ENCODE measurements at places on chromosomes 7 and 10.
A peak's percentile ranks its signal among the peaks of the same experiment; 100 is the strongest.

DNA sequence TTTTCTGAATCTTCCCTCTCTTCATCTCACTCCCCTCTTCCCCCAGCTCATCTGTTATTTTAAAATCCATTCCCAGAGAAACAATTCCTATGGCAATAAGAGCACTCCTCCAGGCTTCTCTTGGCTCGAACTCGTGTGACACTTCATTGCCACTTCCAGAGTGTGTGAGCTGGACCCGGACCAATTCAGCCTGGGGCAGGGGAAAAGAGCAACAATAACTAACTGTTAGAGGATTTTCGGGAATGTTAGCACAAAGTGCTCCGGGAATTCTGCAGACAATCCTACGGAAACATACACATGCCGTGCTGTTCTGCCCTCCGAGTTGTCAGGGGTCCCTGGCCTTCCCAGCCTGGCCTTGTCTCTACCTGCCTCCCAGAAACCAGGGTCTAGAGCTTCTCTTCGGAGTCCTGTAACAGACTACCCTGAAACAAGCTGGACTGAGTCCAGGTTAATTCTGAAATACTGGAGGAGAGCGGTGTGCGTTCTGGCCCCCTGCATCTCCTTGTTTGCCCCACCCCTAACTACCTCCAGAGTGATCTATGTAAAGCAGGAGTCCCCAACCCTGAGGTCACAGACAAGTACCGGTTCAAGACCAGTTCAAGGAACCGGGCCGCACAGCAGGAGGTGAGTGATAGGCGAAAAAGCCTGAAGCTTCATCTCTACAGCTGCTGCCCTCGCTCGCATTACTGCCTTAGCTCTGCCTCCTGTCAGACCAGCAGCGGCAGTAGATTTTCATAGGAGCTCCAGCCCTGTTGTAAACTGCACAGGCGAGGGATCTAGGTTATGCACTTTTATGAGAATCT lies 11.3 kb downstream of the COL26A1 start:
- no peak for DNase-seq

DNA sequence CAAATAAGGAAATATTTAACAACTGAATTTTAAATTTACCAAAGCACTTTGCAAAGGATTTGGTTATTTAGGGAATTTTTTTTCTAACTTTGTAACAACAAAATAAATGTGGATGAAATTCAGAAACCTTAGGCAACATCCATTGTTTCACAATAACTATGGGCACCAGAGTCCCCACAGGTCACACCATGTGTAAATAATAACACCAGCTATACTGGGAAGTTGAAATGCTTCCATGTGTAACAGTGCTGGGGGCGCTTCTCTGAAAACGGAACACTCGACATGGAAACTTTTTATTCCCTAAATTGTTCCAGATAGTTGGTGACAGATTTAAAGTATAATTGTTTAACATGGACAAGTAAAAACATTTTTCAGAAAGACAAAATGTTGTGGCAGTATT lies 818.6 kb downstream of the TNS3 start:
- DNase-seq: no peak

DNA sequence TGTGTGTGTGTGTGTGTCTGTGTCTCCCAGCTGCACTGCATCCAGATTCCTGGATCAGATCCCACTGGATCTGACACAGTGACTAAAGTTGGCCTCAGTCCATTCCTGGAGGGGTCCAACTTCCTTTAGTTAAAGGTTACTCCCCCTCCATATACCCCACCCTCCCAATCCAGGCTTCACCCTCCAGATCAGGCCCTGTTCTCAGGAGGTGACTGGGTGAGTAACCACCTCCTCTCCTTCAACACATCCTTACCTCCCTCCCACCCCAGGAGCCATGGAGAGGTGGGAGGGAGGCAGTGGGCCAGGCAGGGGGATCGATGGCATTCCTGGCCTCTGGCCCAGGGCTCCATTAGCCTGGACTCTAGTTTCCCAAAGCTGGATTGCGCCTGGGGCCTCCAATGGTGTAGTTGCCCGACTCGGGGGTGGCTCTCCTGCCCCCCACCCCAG lies 11.3 kb downstream of the KCNIP2 start:
- DNase-seq: no peak

- no peak for DNase-seq
These were observed 99.8 kb downstream of the CCDC71L start for GRCh38 chr7:106561151-106561550.

DNA sequence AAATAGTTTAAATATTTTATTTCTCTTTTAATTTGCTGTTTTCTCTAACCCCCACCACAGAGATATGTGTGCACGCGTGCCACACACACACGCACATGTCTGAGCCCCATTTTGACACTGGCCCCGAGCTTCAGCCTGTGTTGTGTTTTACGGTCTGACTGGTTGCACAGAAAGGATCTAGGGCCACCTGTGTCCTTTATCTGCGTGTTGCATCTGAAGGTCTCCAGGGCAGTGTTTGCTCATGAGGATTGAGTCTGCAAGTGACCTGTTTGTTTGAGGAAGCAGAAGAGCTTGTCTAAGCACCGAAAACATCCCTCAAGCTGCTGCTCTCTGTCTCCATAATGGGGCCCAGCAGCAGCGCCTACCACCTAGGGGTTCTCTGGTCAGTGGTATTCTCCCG lies 266.4 kb upstream of the LYZL1 start:
- DNase-seq: no peak

DNA sequence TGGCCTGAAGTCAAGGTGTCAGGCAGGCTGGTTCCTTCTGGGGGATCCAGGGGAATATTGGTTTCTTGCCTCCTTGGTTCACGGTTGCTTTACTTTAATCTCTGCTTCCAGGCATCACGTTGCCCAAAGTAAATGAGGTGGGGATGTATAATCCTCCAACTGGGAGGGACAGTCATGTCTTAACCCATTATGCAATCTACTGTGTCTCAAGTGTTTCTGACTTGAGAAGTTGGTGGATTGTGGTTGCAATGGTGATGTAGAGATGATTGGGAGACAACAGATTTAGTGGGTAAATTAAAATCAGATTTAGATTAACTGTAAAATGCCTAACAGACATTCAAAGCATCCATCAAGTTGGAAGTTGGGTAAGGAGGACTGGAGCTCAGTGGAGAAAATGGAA lies 32.7 kb downstream of the TBXAS1 start:
- no peak for DNase-seq

DNA sequence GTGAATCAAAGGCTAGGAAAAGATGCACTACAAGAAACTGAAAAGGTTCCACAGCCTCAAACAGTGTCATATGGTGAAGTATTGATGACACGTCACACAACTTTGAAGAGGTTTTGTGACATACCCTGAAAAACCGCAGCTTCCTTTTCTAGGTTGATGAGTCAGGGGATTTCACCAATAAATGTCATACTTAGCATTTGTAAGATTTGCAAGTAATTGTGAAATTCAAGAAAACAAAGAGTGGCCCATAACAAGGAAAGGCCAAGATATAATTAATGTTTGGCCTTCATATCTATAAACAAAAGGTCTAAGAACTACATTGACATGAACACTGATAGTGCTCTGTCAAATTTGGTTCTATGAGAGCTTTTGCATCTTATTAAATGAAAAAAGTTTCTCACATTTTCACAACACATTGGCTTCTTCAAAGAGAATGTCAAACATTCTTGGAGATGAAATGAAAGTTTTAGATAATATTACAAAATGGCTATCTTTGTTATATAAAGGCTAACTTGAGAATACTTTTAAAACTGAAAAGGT lies 62.0 kb upstream of the NAMPT start:
- DNase-seq: peak; percentile 15

DNA sequence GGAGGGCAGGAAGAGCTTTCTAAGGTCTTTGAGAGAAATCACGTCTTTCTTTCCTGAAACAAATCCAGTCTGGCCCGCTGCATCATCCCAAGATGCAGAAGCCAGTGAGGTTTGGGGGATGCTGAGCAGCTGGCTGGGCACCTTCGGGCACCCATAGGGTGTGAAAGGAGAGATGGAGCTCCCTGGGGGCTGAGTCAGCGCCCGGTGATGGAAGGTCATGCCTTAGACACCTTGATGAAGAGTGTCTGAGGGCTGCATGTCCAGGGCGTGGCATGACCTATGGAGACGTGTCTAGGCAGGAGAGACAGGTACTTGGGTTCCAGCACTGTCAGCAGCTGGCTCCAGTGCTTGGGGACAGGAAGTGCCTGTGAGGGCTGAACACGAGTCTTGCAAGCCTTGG lies 88.3 kb downstream of the GOLGA7B start:
- DNase-seq: no peak

- DNase-seq: no peak
These were observed 199.8 kb downstream of the JCAD start for GRCh38 chr10:29859521-29860130.

GRCh38 chr7:117530390-117530789 lies 50.6 kb downstream of the CFTR start:
- DNase-seq: no peak
